ENCODE measurements at places on chromosomes 4 and X. TPM values are rescaled to one million over a fixed set of nuclear protein-coding genes. Genes with fewer than 3 reads are reported as not detected.

- DNase-seq = no peak
These were observed 17.5 kb upstream of the PABPC4L start for GRCh38 chr4:134219043-134219442.

DNA sequence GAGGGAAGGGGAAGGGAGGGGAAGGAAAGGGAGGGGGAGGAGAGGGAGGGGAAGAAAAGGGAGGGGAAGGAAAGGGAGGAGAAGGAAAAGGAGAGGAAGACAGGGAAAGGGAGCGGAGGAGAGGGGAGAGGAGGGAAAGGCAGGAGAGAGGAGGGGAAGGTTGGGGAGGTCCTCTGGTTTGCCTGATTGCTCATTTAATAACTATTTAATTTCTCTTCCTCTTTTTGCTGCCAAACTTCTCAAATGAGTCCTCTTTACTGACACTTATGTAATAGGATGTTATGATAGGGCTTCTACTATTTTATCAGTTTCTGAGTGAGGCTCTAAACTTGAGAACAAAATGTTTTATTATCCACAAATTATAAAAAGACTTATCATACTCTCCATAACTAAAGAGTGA lies 35.4 kb upstream of the PPA2 start:
- no peak for DNase-seq

DNA sequence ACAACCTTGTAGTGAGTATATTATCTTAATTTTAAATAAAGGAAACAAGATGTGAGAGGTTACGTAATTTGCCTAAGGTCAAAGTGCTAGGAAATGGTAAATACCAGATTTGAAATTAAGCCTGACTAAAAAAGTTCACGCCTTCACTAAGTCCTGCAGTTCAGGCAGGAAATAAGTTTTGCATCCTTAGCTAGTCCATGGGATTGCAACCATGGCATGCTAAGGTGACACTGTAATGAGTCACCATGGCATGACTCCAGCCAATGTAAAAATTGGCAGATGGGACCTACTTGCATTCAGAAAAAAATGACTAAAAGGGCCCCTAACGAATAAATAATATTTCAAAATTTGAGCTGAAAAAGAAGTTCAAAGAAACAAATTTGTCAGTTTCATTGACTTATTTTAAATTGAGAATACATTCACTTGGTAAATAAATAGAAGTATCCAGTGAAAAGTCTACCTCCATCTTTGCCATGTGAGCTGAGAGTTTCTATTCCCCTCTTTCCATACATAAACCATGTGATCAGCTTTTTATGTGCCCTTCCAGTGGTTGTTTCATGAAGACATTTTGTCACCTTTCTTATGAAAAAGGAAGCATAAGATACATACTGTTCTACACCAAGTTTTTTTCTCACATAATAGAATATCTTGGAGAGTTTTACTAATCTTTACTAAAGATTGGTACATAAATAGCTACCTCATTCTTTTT lies 72.4 kb downstream of the ANKRD50 start:
- no peak for DNase-seq

DNA sequence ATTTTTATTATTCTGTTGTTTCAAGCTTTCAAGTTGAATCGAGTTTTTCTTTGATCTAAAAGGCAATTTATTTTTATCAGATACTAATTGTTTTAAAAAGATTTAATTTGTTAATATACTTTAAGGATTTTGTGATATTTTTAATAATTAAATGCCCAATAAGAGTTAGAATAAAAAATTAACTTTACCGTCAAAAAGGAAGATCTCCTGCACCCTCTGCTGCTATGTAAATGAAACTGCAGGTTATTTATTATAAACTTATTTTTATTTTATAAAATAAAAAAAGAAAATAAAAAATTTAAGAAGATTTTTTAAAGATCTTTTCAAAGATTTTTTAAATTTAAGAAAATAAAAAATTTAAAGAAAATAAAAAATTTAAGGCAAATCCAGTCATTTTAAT lies 166.1 kb downstream of the CCSER1 start:
- DNase-seq = no peak

- DNase-seq = no peak
These were observed 723.9 kb downstream of the SH3BGRL start for GRCh38 chrX:81925812-81926211.

DNA sequence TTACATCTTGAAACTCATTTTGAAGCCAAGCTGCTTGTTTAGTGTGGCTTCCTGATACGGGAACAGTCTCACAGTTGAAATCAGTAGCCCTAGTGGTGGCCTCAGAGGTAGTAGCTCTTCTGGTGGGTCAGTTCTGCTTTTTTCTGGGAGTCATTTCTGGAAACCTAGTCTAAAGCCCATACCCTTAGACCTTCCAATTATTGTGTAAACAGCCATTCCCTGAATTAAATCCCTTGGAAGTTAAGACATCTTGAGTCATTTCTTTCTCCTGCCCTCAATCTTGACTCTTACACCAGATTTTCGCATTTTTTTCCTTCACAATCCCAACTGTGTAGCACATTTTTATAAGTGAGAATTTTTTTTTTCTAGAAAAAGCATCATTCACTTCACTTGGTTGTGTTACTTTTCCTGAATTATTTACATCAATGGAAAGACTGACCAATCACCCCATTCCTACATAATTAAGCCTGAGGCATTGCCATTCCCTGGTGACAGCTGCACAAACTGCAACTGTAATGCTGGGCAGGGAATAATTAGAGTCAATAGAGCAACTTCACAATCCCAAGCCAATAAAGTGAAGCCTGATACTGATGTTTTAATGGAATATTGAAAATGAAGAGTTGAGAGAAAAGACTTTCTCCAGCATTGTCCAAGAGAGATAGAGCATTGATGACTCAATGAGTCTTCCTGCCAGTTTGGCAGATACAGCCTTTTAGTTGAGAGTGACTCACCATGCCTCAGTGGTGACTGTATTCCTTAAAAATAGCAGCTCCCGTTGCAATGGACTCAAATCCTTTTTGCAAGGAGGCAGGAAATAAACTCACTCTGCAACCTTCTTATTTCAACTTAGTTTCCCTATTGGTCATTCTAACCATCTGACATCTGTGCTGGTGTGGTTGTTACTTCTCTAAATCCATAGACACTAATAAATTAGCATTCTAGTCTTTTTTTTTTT lies 13.0 kb upstream of the SEPSECS start:
- no peak for DNase-seq

- DNase-seq = no peak
These were observed 105.6 kb downstream of the HNRNPD start for GRCh38 chr4:82268050-82268825.

- DNase-seq = no peak
These were observed 21.0 kb downstream of the MAN2B2 start for GRCh38 chr4:6595897-6596537.

GRCh38 chrX:49277535-49277830 lies 7.9 kb downstream of the PPP1R3F start:
- DNase-seq = no peak

GRCh38 chr4:8439914-8440491 lies 520 bp downstream of the ACOX3 start:
- DNase-seq = no peak

DNA sequence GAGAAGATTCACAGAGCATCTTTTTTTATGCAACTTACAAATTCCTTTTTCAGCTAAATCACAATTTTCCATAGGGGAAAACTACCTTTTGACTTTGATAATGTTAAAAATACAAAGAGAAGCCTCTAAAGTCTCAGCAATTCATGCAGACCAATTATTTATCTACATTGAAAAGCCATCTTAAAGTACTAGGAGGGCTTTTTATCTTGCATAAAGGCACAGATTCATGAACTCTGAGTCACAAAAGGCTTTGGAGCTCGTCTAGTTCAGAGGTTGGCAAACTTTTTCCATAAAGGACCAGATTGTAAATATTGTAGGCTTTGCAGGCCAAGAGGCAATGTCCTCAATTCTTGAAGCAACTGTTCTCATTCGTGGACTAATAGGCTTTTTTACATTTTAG lies 210.4 kb upstream of the HDX start:
- no peak for DNase-seq

DNA sequence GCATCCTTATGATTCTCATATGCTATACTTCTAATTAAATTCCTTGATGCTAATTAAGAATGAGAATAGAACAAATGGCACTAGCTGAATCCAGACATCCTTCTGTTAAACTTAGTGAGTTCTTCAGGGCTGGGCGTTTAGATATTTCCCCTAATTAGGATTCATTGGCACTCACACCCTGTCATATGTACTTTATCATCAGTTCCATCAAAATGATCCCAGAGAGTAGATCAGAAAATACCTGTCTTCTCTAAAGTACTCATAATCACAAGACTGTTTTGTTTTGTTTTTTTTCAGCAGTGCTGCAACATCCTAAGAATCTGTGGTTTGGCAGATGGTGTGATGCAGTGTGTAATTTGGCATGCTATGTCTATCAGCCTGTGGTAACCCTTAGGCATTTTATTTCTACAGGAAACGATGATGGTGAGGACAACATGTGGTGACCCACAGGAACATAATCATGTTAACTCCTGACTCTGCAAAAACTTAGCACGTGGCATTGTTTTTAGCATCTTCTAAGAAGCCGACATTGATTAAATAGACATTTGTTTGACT lies 2528.4 kb downstream of the ARAP2 start:
- no peak for DNase-seq

The HSFX2 gene
- not detected for total RNA-seq

The AR gene
- 15.4 TPM for total RNA-seq

The SYP gene
- total RNA-seq = 1.1 TPM

The RRH gene
- 0.19 TPM for total RNA-seq

The GPC4 gene
- total RNA-seq = 19.2 TPM

The HTN1 gene
- not detected for total RNA-seq

Measured in posterior vena cava (tissue), 2 donors.